ENCODE measurements at places on chromosomes 13 and 19.
A peak's percentile ranks its signal among the peaks of the same experiment; 100 is the strongest.

GRCh38 chr19:18784786-18785120 lies 6.4 kb downstream of the COMP start:
- no peak for DNase-seq

GRCh38 chr13:47679401-47679800 lies 321.7 kb downstream of the SUCLA2 start:
- DNase-seq, result no peak

DNA sequence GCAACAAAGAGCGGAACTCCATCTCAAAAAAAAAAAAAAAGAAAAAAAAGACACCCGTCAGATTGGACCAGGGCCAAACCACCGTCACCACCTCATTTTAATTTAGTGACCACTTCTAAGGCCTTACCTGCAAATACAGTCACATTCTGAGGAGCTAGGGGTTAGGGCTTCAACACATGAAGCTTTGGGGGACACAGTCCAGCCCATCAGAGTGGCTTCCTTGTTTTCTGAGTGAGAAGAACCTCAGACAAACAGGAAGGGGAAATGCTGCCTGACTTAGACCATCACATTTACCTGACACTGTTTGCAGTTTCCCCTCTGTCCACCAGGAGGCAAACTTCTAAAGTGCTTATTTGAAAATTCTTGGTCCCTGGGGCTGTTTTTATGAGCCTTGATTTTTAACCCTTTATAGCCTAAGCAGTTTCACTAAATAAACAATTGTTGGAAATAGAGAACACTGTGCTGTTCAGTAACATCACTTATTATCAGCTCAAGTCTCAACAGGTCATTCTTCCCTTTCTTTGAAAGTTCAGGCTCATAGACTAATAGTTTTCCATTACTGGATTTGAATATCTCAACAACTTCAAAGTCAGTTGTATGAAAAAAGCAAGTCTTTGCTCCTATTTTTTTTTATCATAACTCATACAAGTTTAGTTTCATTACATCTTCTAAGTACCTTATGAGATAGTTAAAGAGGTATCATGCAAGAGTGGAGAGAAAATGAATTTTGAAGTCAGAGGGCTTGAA lies 74.9 kb upstream of the WASF3 start:
- peak; percentile 80 for DNase-seq

DNA sequence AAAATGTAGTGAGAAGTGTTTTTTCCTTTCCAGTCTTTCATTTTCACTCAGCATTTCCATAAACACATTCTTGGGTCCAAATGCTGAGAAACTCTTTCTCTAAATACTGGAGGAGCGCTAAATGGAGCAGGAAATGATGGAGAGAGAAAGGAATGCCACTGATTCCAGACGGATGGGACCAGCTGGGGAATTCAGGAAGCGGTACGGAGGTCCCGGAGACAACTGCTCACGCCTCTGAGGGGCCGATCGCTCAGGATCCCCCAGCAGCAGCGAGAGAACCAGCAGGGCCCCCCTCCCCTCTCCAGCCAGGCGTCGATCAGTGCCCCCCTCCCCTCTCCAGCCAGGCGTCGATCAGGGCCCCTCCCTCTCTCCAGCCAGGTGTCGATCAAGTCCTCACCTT lies 13.2 kb downstream of the RASA3 start:
- DNase-seq, result no peak

DNA sequence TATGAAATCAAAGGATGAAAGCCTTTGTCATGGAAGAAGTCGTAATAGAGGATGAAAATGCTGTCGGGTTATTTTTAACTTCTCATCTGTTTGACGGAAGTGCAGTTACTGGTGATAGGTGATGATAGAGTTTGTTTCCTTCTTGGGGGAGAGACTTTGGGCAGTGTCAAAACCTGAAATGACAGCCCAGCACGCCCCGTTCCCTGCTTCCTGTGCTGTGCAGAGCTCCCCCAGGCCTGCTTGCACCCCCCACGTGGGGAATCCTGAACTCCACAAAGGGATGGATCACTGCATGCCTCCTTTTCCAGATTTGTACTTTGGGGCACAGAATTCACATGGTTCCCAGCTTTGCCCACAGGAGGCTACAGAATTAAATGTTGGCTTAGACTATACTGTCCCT lies 102.7 kb downstream of the ATP11A start:
- DNase-seq, result peak; percentile 17

DNA sequence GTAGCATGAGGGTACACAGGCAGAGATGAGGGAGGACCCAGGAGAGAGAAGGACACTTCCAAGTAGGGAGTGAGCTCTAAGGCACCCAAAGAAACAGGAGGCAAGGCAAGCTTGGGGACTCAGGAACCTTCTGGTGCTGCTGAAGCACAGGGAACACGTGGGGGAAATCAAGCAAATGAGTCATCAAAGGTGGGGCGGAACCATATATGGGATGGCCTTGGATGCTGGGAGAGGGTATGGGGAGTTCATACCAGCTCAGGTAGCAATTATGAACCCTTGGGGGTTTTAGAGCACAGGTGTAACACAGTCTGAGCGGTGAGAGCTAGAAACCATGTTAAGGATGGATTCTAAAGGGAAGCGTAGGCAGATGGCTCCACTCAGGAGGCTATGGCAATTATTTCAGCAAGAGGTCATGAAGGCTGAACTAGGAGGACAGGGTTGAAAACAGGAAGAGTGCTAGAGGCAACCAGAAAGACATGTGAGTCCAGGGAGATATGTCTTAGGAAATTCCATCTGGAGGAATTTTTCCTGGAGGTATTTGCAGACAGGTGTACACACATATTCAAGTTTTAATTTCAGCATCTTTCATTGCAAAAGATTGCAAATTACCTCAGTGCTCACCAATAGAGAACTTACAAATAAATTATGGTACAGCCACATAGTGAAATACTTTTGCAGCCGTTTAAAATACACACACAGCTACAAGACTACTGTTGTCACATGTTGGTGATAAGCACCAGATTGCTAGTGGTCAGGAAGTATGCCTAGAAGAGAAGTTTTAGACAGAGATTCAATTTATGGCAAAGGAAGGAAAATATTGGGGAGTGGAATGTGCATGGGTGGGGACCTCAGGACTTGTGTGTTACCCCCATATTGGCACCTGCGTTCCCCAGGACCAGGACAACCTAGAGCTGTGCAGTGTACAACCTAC lies 77.0 kb downstream of the STARD13 start:
- DNase-seq, result no peak

- no peak for DNase-seq
These were observed 78.6 kb downstream of the DCT start for GRCh38 chr13:94400874-94401273.

DNA sequence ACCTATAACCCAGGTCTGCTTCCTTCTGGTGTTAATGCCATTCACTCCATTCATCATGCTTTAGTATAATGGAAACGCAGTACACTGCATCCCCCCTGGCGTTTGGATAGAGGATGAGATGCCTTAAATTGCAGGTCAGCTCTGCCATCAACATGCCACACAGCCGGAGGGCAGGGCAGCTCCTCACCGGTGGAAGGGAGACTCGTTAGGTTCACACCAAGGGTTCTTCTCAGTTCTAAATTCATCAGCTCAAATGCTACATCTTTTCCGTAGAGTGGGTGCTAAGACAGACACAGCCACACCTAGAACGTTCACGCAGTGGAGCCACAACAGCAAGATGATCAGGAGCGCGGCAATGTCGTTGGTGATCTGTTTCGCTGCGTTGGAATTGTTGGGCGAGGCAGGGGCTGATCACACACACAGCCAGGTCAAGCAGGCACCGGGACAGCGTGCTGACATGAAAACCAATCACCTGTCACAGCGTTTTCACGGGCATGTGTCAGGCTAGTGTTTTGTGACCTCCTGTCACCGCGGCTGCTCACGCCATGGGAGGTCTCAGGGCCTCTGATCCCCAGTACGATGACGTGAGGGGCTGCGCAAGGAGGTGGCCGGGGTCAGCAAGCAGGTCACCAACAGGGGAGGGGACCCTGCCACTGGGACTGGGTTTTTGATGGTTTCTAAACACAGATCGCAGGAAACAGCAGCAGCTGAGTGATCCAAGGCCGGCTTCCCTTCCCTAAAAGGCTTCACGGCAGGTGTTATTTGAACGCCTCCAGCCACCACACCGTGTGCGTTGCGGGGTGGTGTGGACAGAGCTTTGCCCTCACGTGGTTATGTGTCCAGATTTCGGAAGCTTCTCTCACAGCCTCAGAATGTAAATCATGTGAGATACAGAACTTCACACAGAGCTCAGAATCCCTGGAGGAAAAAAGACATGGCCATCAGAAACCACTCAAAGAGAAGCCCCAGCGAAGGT lies 94.3 kb upstream of the IRS2 start:
- DNase-seq, result no peak

DNA sequence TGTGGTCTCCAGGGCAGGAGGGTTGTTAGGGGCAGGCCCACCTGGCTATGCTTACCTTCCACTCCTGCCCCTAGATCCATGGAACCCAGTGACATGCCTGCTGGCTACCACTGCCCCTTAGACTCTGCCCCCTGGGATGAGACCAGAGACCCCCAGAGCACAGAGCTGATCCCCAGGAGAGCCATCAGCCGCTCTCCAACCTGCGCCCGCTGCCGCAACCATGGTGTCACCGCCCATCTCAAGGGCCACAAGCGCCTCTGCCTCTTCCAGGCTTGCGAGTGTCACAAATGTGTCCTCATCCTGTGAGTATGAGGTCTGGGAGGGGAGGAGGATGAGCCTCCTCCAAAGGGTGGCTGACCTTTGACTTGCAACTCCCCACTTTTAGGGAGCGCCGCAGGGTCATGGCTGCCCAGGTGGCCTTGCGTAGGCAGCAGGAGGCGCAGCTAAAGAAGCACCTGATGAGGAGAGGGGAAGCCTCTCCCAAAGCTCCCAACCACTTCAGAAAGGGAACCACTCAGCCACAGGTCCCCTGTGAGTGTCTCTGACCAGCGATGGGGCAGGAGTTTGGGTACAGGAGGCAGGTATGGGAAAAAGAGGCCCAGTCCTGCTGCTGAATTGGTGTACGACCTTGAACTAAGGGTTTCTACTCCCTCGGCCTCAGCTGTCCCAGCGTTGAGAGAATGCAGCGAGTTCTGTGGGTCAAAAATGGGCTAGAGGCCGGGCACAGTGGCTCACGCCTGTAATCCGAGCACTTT lies 2.7 kb downstream of the DMRTC2 start:
- DNase-seq, result no peak

DNA sequence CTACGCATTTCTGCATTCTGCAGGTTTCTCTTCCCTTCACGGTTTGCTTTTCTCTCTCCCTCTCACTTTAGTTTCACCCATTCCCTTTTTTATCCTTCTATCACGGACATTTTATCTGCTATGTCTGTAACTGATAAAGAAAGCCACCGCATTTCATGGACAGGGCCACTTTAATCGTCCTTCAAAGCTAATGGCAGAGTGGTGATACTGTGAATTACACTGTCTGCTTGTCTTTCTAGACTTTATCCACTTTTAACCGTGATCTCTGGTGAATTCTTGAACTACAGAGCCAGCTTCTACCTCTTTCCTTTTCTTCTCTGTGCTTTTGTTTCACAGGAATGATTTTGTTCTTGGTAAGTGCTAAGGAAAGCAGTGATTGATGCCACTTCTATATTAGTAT lies 760.4 kb downstream of the PCDH9 start:
- DNase-seq, result no peak

- DNase-seq, result no peak
These were observed 6.9 kb downstream of the F10 start for GRCh38 chr13:113129480-113129879.

Data from stomach (tissue), 19 donors.